HFFc6 (cell line): ENCODE measurements at places on chromosomes 12 and 14. TPM values are rescaled to one million over a fixed set of nuclear protein-coding genes. Genes with fewer than 3 reads are reported as not detected.

GRCh38 chr12:97989366-97989940 lies 525.9 kb upstream of the TMPO start:
- H3K4me1 ChIP-seq = no peaks in the 10 kb centered on the region
- no peaks in the 10 kb centered on the region for H3K36me3 ChIP-seq
- DNase-seq = no peak
- no peak overlapping the region for H3K4me3 ChIP-seq
- H3K27ac ChIP-seq = no peak overlapping the region

DNA sequence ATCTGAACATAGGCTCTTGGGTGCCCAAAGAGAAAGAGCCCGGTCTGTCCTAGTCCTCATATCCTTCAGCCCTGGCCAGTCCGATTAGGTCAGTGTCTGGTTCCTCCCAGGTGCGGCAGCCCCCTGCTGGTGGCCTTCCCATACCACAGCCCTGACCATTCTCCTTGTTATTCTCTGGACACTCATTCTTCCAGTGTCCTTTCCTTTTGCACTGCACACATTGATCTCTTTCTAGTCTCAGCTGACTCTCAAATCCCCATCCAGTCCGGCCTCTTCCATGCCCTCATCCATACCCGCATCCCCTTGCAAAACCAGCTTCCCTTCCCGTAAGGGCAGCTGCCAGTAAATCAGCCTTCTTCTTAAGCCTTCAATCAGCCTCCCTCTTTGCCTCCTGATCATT lies 1316.3 kb downstream of the TMEM121 start:
- H3K4me3 ChIP-seq = no peak overlapping the region
- no peak overlapping the region for H3K27ac ChIP-seq
- DNase-seq = no peak
- no peaks in the 10 kb centered on the region for H3K36me3 ChIP-seq

DNA sequence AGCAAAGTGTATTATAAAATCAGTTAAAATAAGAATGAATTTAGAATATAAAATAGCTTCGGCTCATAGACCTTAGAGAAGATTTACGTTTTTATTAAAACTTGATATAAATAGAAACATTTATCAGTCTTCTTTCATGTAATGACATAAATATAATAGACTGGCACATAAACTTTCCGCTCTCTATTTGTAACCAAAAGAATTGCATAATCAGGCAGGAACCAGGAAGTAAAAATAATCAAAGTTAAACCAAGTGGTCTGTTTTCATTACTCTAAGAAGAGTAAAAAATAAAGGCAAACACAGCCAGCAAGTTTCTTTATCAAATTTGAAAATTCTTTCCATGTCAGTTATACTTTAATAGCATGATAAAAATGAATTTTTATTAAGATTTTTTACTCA lies 46.3 kb upstream of the ATP2A2 start:
- DNase-seq = no peak
- no peak overlapping the region for H3K4me3 ChIP-seq
- no peak overlapping the region for H3K27ac ChIP-seq
- H3K36me3 ChIP-seq = no peaks in the 10 kb centered on the region
- H3K27me3 ChIP-seq = no peaks in the 10 kb centered on the region; the same call in 1 of the 2 replicates

DNA sequence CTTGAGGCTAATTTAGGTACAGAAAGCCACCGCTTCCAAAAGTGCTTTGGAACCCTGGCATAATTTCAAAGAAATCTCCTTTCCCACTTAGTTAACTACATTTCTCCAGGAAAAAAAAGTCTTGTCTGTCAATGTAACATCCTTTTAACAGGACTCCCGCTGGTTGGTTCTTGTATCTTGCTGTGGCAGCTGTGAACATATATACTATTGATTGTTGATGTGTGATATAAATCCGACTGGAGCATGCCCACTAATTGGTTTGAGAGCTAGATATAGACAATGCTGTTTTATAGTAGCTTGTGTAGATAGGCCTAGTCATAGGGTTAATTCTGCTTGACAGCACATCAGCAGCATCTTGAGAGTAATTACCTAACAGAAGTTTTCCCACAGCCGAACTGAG lies 89.6 kb downstream of the MSRB3 start:
- H3K36me3 ChIP-seq = peaks cover 19% of the 10 kb centered on the region
- H3K27me3 ChIP-seq = peaks cover 2% of the 10 kb centered on the region; the same call in 1 of the 2 replicates
- DNase-seq = no peak
- H3K4me1 ChIP-seq = peaks cover 27% of the 10 kb centered on the region

DNA sequence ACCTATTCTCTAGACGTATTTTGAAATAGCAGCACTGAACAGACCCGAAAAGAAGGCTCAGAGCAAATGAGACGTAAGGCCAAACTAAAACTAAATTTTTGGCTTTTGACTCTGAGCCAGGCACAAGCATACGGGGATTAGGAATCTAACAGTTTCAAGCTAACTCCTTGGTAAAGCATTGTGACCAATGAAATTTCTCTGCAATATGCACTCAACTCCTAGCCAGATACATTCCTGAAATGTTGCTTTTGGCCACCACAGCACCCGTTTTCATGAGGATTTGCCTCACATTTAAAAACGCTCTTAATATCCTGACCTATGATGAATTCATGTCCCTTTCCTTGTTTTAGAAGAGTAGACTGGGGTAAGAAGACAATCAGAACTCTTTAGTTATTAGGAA lies 53.1 kb upstream of the NPFF start:
- peak overlapping the region; percentile 89 for H3K27ac ChIP-seq
- peaks cover 9% of the 10 kb centered on the region for H3K36me3 ChIP-seq
- peak; percentile 61 for DNase-seq
- no peaks in the 10 kb centered on the region for H3K27me3 ChIP-seq

DNA sequence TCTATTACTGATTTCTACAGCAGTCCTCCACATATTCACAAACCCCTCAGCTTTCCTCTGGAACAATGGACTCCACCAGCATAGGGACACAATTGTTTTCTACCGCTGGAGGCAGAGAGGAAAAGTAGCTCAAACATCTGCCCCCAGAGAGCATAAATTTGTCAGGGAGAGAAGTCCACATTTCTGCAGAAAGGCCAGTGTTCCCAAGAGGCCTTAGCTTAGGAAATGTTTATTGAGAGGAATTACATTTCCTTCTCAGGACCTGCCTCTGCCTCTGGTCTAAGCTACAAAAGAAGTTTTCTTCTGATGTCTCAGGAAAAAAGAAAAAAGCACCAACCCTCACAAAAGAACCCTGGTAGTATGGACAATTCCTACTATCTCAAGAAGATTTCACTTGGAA lies 217.8 kb upstream of the BMP4 start:
- no peak for DNase-seq
- peak overlapping the region; percentile 16; the same call in 1 of the 2 replicates for H3K27ac ChIP-seq
- peaks cover 1% of the 10 kb centered on the region; the same call in 1 of the 2 replicates for H3K27me3 ChIP-seq
- no peaks in the 10 kb centered on the region for H3K36me3 ChIP-seq
- peaks cover 35% of the 10 kb centered on the region for H3K4me1 ChIP-seq

GRCh38 chr12:93785249-93786010 lies 108.3 kb downstream of the CRADD start:
- peak overlapping the region; percentile 54 for H3K4me3 ChIP-seq
- peak overlapping the region; percentile 98 for H3K27ac ChIP-seq
- no peaks in the 10 kb centered on the region for H3K27me3 ChIP-seq
- DNase-seq = peak; percentile 91

DNA sequence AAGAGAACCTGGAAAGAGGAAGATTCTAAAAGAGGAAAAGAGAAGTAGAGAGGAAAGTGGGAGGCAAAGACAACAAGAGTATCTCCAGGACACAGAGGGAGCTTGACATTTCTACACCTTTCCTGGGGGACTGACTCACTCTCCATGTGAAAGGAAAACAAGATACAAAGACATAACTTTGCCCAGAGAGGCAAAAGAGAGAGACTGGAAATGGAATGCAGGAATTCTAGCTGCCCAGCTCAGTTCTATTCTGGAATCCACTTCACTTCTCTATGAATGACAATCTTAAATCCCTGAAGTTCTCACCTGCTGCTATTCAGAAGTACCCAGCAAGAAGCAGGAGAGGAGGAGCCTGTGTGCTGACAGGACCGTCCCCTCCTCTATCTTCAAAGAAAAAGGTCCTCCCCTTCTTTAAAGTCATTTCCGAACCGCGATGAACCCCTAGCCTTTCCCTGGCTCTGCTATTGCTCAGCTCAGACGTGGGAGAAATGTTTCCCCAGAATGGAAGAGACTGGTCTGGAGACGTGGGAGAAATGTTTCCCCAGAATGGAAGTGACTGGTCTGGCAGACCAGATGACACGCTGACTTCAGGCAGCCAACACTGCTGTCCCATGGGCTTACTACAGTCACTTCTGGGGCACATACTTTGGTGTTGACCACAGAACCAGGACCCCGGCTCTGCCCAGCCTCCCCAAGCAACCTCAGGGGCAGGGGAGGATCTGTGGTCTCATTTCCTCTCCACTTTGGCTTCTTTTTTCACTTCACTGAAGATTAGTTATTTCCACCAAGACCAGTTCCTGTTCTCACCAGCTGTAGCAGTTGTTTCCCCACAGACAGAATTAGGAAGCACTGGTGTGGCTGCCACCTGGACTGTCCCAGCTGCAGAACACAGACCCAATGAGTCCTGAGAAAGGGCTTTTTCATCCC lies 8.3 kb downstream of the FMNL3 start:
- peak overlapping the region; percentile 87 for H3K27ac ChIP-seq
- peak overlapping the region; percentile 77 for H3K4me3 ChIP-seq
- DNase-seq = peak; percentile 61
- no peaks in the 10 kb centered on the region for H3K36me3 ChIP-seq
- H3K4me1 ChIP-seq = peaks cover 55% of the 10 kb centered on the region

- H3K4me1 ChIP-seq = peaks cover 48% of the 10 kb centered on the region
- no peaks in the 10 kb centered on the region for H3K36me3 ChIP-seq
- peaks cover 2% of the 10 kb centered on the region for H3K27me3 ChIP-seq
Observed at GRCh38 chr14:22852940-22853767, 16.8 kb downstream of the MMP14 start.

DNA sequence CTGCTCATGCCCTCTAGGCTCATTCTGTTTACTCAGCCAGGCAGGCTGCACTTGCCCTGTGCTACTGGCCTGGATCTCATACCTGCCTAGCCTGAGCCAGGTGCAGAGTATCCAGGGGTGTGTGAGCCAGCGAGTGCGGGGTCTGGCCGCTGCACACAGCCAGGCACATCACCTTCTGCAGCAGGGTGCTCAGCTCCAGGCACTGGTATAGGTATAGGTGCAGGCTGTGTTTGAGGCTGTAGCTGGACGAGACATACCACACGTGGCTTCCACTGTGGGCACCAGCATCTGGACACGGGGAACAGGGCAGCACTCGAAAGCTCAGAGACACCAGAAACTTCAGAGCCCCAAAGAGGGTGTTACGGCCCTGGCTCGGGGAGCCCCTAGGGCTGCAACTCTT lies 424.2 kb downstream of the RERGL start:
- no peaks in the 10 kb centered on the region for H3K4me1 ChIP-seq
- no peak overlapping the region for H3K27ac ChIP-seq
- H3K36me3 ChIP-seq = no peaks in the 10 kb centered on the region; the same call in 1 of the 2 replicates
- no peaks in the 10 kb centered on the region for H3K27me3 ChIP-seq
- no peak overlapping the region for H3K4me3 ChIP-seq

DNA sequence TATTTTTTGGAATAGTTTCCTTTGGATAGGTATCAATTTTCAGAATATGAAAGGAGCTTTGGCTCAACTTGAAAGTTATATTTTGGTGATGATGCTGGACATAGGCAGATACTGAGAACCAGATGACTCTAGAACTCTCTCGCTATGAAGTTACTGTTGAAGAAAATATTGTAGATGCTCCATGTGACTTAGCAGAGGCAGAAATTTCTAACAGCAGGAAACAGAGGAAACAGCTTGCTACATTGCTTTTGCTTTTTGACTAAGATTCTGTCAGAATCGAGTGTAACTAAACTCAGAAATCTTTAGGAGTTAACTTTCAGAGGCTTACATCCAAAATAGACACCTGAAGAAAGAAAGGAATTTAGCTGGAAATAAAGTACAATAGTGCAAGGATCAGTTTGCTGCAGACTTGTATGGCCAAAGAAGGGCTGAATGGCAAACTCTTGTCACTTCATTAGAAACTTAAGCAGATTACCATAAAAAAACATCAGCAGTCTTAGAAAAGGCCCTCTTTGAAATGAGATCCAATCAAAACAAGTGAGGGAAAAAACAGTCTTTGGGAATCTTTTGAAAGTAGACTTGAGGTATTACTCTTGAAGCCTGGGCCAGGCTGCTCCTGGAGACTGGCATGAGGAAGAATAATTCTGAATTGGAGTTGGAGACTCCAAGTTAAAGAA lies 911.8 kb downstream of the FSCB start:
- no peak overlapping the region for H3K27ac ChIP-seq
- peaks cover 5% of the 10 kb centered on the region; the same call in 1 of the 2 replicates for H3K36me3 ChIP-seq
- DNase-seq = no peak
- H3K27me3 ChIP-seq = no peaks in the 10 kb centered on the region
- no peak overlapping the region for H3K4me3 ChIP-seq
- H3K4me1 ChIP-seq = no peaks in the 10 kb centered on the region

GRCh38 chr12:123013185-123014095 lies 33.0 kb downstream of the ARL6IP4 start:
- peaks cover 17% of the 10 kb centered on the region for H3K27me3 ChIP-seq
- no peak for DNase-seq
- H3K36me3 ChIP-seq = no peaks in the 10 kb centered on the region
- H3K4me1 ChIP-seq = no peaks in the 10 kb centered on the region

GRCh38 chr14:91737619-91738018 lies 5.7 kb upstream of the CATSPERB start:
- H3K27ac ChIP-seq = no peak overlapping the region
- H3K4me3 ChIP-seq = no peak overlapping the region
- no peak for DNase-seq
- H3K36me3 ChIP-seq = no peaks in the 10 kb centered on the region

DNA sequence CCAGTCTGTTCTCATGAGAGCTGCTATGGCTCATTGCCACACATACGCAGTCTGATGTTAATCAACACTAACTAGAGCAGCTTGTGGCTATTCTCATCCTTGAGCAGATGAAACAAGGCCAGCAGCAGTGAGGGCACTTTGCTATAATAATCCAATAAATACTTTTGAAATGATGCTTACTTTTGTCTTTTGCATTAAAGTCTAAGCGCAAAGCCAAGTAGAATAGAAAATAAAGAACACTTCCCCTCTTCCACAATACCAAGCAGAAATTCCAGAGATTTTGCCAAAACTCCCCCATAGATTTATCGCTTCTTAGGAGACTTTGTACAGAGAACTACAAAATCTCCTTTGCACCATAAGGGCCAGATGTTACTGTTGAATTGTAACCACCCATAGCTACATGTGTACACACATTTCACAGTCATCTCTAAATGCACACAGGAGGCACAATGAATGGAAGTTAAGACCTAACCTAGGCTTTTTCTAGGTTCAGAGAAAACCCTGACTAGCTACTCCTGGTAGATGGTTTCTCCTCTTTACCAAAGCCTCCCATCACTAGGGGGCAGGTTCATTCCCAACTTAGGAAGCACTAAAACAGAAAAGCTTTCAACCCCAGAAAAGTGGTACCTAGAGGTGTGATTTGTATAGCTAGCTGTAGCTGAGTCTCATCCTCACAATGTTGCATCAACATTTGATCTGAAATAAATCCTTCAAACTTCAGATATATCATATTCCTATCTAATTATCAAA lies 119.3 kb downstream of the HMGA2 start:
- peaks cover 44% of the 10 kb centered on the region for H3K36me3 ChIP-seq
- peaks cover 100% of the 10 kb centered on the region for H3K4me1 ChIP-seq
- H3K27me3 ChIP-seq = peaks cover 8% of the 10 kb centered on the region
- H3K27ac ChIP-seq = peak overlapping the region; percentile 96

TAS2R10 gene
- not detected in 3 replicates for total RNA-seq

KITLG gene
- total RNA-seq = 44.4 to 74.3 TPM (median 50.4 TPM) in 3 replicates

MIP gene
- total RNA-seq = not detected in 3 replicates

IL26 gene
- total RNA-seq = not detected in 3 replicates

WSCD2 gene
- total RNA-seq = not detected in 3 replicates

SNAPC1 gene
- total RNA-seq = 12.4 to 16.3 TPM (median 15.8 TPM) in 3 replicates

ENDOU gene
- 0.10 TPM in 1 of 2 replicates, not detected in the other for total RNA-seq

KRT79 gene
- 0.11 TPM in 1 of 3 replicates, not detected in the others for total RNA-seq

PLEKHD1 gene
- not detected in 3 replicates for total RNA-seq

PRICKLE1 gene
- total RNA-seq = 2.9 to 10.0 TPM (median 3.1 TPM) in 3 replicates
